ENCODE measurements at places on chromosomes 4 and X.

GRCh38 chrX:2888309-2888708, 40.8 kb downstream of the ARSD start:
- DNase-seq = no peak

- DNase-seq = no peak
These were observed 579.7 kb downstream of the SPRY1 start for GRCh38 chr4:123976285-123976684.

GRCh38 chr4:27973056-27973455, 1112.4 kb downstream of the STIM2 start:
- DNase-seq = no peak

DNA sequence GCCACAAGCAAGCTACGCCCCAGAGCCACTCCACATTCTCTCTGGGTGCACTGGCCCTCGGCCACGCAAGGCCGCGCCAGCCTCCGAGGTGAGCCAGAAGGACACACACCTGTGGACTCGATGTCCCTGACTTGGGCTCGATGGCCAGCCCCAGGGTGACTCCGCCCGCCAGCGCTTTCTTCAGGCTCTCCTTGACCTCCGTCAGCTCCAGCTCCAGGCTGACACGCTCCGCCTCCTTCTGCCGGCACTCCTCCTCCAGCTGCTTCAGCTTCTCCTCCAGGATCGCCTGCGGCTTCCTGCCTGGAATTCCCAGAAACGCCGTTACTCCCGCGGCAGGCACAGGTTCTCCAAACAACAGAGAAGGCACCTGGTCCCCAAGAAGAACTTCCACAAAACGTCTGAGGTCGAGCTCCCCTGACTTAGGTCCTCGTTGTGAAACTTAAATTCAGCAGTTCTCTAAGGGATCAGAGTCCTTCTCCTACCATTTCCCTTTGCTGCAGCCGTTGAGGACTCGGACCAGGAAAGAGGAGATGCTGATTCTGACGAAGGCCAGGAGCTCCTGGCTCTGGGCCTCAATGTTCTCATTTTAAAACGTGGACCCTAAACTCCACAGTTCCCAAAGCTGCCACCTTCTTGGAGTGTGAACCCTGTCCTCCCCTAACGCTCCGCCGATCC, 166.8 kb downstream of the AFAP1 start:
- no peak for DNase-seq

DNA sequence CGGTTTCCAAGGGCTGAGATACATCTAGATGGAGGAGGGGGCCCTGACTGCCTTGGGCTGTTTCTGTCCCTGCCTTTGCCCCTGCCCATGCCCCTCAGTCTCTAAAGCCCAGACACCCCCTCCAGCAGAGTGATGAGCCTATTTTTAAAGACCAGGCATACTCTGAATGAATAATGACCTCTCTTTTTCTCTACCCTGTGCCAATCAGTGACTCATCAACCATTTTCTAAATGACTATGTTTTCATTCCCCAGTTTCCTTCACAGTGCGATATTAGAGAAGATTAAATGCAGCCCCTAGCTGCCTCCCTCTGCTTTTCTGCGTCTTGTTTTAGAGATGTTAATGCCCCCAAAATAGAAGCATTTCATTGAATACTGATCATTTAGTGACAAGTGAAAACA, 15.5 kb upstream of the NHS start:
- DNase-seq = no peak

DNA sequence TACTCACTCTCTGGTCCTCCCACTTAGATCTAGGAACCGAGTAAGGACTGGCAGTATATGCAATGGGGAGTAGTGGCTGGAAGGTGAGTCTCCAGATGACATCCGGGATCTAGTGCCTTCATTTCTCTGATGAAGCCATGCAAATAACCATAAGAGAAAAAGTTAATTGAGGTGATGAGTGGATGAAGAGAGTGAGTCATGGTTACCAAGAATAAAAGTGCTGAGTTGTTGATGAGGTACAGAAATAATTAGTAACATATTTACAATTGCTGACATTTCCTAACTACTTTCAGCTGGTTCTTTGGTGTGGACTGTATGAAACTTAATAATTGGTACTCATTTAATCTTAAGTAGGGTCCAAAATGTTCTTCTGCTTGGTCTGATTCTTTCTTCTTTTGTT, 146.7 kb upstream of the PITX2 start:
- no peak for DNase-seq

GRCh38 chr4:160026721-160027120, 923.8 kb downstream of the RAPGEF2 start:
- DNase-seq = no peak

GRCh38 chrX:38704146-38704882, 96.9 kb upstream of the MID1IP1 start:
- DNase-seq = no peak

- no peak for DNase-seq
These were observed 28.4 kb downstream of the DDX60L start for GRCh38 chr4:168451744-168452390.

- no peak for DNase-seq
These were observed 148.6 kb upstream of the TTC29 start for GRCh38 chr4:147094238-147094637.

DNA sequence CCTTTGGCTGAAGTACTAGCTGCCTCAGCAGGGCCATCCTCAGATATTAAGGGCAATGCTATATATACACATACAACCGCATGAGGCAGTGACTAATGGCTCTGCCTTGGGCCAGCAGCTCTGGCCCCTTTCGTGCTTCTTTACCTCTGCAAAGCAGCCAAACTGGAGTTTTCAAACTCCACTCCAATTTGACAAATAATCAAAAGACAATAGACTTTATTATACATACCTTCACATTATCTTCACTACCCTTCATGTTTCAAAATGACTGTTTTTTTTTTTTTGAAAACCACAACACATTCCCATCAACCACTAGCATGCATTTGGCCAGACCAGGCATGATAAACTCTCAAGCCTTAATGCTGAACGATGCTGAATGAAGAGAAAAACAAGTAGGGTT, 187.7 kb downstream of the ENOX2 start:
- DNase-seq = no peak

DNA sequence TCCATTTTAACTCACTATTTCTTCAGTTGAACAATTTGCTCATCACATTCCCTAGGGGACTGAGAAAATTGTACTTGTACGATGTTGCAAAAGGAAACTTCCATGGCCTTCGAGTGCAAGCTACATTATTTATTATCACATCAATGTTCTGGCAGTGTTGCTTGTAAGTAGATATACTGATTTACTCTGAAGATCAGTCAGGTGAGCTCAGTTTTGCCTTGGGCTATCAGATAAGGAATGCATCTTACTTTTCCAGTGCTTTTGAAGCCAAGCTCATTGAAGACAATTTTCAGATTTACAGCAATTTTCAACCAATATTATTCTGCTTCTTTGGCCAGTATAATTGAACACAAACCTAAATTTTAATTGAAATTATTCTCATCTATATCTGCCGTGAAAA, 1296.9 kb downstream of the RAPGEF2 start:
- no peak for DNase-seq

DNA sequence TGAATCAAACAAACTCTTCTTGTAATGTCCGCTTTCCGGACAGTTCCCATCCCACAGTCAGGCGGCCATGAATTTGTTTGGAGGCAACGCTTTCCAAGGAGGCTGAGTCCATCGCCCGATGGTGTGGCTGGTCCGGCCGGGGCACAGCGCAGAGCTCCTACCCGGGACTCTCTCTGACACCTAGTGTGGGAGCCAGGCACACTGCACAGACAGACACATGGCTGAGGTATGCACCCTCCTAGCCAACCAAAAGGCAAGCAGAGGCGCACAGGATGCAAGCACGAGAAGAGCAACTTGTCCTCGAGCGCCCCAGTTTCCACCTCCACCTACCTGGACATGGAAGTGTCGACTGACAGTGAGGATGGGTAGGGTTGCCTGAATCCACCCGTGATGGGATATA, 87.5 kb downstream of the LEF1 start:
- peak; percentile 67 for DNase-seq

- no peak for DNase-seq
These were observed 51.4 kb downstream of the PTTG2 start for GRCh38 chr4:38011511-38012162.

DNA sequence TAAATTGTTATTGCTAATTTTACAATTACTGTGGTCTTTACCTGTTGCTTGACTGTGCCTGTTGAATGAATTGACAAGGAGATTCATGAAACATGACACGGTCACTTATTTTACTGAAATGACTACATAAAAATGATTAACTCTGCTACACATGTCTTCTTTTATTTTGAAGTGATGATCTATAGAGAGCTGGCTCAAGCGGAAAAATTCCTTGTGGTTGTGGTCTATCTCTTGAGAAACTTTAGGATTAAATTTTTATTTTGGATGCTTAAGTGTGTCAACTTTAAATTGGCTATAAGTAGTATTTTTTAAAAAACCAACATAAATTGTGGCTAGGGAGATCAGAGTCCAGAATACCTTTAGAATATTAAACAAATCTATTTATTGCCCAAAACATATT, 131.8 kb upstream of the PITX2 start:
- DNase-seq = no peak

DNA sequence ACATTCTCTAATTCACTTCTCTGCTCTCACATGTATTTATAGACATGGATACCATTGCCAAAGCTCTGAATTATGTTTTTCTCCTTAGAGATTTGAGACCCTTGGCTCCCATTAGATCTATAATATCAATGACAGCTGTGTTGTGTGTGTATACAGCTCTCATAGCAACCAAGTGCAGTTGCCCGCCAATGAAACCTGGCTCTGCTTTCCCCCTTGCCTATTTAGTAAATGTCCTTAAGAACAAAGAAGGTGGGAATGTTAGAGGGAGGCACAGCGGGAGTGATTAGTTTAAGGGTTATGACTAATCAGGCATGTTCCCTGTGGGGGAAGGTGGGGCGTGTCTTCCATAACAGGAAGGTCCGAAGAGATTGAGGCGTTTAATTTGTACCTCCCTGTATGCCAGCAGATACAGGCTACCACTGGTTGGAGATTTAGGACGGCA, 100.5 kb upstream of the TBC1D9 start:
- no peak for DNase-seq

DNA sequence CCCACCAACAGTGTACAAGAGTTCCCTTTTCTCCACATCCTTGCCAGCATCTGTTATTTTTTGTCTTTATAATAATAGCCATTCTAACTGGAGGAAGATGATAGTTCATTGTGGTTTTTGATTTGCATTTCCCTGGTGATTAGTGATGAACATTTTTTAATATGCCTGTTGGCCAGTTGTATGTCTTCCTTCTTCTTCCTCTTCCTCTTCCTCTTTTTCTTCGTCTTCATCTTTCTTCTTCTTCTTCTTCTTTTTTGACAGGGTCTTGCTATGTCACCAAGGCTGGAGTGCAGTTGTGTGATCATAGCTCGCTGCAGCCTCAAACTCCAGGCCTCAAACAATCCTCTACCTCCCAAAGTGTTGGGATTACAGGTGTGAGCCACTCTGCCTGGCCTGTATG, 87.4 kb downstream of the CCDC160 start:
- no peak for DNase-seq

- DNase-seq = no peak
These were observed 27.3 kb downstream of the CSN3 start for GRCh38 chr4:70269674-70270073.

- no peak for DNase-seq
These were observed 5.5 kb downstream of the SAT1 start for GRCh38 chrX:23788521-23788920.

DNA sequence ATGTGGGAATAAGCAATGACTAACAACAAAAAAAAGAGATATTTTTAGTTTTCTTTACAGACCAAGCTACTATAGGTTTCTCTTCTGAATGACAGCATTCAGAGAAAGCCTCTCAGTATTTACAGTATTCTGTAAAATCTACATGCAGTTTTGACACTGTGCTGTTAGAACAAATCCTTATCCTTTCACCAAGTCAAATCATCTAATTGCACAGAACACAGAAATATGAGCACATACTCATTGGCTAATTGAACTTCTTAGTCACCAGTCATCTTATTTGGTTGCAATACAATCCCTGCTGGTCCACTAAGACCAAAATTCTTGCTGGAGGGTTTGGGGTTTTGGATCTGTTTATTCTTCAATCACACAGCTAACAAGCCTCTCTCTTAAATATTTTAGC, 5.7 kb downstream of the ACOT9 start:
- no peak for DNase-seq

DNA sequence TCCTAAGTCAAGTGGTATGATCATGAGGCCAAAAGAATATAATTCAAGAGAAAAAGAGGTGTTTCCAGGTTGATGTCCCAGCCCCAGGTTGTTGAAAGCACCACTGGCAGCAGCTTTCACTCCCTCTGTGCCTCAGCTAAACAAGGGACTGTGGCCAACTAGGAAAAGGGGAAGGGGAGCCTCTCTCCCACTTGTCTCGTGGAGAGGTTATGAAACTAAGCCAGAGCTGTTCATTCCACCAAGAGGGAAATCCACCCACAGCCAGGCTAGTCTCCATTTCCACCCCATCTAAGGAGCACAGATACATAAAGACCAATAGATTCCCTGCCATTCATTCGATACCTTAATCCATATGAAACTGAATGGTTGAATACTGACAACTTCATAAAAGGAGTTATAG, 8.1 kb downstream of the ANXA5 start:
- DNase-seq = no peak

- no peak for DNase-seq
These were observed 17.5 kb downstream of the TXK start for GRCh38 chr4:48116582-48116981.

- DNase-seq = no peak
These were observed 447.8 kb downstream of the FAT4 start for GRCh38 chr4:125762537-125762936.

GRCh38 chr4:1058997-1059665, 47.7 kb downstream of the FGFRL1 start:
- no peak for DNase-seq

DNA sequence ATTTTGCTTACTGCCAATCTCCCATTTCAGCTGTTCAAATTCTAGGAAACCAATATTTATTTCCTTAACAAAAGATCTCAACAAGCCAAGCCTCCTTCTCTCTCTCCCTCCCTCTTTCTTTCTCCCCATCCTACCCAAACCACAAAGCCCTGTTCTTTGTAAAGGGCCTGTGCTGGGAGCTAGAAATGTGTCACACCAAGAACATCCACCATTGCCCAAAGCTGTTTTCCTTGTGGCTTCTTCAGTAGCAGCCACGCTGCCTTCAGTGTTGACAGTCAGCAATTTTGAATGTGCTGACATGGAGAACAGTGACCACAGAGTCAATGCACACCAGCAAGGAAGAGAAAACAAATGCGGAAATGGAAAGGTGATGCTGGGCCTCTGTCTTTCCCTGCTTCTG, 203.0 kb downstream of the MAML3 start:
- DNase-seq = no peak

DNA sequence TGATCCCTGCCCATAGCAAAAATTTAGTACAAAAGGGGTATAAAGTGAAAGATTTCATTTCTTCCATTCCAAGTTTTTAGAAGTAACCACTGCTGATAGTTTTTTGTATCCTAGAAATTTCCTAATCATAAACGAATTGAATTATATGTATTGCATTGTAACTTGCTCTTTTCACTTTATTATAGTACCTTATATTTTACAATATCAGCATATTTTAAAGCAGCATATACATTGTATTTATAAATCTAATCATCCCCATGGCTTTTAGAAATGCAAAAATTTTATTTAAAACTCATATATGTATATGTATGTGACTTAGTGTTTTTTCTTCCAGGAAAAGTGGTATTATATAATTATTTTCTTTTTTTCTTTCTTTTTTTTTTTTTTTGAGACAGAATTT, 27.7 kb downstream of the STAG2 start:
- no peak for DNase-seq

GRCh38 chrX:139287155-139287924, 243.2 kb upstream of the F9 start:
- DNase-seq = no peak
